ENCODE measurements at places on chromosomes 16 and 17.

DNA sequence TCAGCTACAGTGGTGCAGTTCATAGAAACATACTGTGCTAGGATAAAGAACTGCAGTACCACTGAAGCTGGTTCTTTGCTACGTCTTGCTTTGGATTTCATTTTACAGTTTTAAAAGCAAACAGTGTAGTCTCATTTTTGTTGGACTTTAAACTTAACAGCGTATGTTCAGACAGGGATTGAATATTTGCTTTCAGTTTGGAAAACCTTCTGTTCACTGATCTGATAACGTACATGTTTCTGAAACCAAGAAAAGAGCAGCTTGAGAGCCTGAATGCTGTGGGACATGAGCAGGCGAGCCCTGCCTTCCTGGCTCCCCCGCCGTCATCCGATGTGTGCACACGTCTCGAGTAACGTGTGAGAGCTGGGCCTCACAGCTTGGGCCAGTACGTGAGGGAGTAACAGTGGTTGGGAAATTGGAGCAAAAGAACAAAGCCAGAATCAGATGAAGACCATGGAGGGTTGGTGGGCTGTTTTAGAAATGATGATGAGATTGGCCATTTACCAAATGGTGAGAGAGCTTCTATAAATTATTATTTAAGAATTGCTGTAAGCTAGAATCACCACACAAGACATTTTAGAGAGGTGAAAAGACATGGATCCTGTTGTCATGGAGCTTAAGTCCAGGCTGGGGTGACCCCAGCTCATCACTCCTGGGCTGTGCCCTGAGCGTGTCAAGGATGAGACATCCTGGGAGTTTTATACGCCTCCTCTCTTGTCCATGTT, 20.8 kb upstream of the CLEC18C start:
- H3K27ac ChIP-seq: no peak overlapping the region
- no peak for DNase-seq
- peaks cover 40% of the 10 kb centered on the region for H3K36me3 ChIP-seq
- H3K4me3 ChIP-seq: no peak overlapping the region

- peaks cover 27% of the 10 kb centered on the region for H3K36me3 ChIP-seq
- peaks cover 7% of the 10 kb centered on the region for H3K4me1 ChIP-seq
These were observed 42.5 kb downstream of the ARHGAP17 start for GRCh38 chr16:24972608-24973220.

DNA sequence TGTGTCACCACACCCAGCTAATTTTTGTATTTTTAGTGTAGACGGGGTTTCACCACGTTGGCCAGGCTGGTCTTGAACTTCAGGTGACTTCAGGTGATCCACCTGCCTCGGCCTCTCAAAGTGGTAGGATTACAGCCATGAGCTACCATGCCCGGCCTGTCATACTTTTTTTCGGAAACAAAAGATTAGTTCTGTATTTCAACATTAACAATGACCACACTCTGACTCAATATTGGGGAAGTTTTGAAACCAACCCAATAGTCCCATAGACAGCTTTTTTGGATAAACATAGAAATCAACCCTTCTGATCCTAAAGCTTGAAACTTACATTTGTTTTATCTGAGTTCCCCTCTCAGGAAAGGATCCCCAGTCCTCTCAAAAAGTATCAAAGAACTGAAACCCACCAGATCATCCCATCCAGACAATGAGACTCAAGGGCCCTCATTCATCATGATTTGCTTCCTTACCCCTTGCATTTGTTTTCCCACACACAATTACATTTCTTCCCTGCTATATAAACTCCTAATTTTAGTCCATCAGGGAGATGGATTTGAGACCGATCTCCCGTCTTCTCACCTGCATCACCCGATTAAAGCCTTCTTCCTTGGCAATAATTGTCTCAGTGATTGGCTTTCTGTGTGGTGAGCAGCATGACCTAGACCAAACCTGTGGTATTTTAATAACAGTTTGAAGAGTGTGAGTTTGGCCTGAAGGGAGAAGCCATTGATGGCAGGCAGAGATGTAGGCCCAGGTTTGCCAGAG, 7.2 kb upstream of the AGRP start:
- H3K27ac ChIP-seq: peak overlapping the region; percentile 74
- no peaks in the 10 kb centered on the region for H3K27me3 ChIP-seq
- peaks cover 31% of the 10 kb centered on the region for H3K4me1 ChIP-seq
- no peak overlapping the region for H3K4me3 ChIP-seq
- H3K36me3 ChIP-seq: no peaks in the 10 kb centered on the region
- DNase-seq: no peak

- no peaks in the 10 kb centered on the region for H3K27me3 ChIP-seq
- no peak overlapping the region for H3K4me3 ChIP-seq
- no peaks in the 10 kb centered on the region for H3K4me1 ChIP-seq
- no peaks in the 10 kb centered on the region for H3K36me3 ChIP-seq
These were observed 22.0 kb upstream of the CIBAR2 start for GRCh38 chr16:85134076-85134788.

DNA sequence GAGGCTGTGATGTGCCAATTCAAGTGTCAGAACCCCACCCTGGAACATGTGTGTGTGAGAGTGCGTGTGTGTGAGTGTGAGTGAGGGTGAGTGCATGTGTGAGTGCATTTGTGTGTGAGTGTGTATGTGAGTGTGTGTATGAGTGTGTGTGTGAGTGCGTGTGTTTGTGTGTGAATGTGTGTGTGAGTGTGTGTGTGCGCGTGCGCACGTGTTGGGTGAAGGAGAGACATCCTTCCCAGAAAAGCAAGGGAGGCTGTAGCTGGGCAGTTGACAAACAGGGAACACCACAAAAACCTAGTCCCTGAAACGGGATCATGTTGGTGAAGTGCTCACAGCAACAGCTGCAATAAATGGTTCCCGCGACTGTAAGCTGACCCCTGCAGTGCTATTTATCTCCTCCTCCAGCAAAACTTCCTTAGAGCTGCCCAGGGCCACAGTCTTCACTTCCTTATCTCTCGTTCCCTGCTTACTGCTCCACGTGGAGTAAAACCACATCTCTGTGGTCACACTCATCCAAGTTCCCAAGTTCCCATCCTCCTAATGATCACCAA, 40.1 kb upstream of the RPL38 start:
- H3K4me3 ChIP-seq: no peak overlapping the region
- H3K27me3 ChIP-seq: no peaks in the 10 kb centered on the region
- H3K4me1 ChIP-seq: no peaks in the 10 kb centered on the region
- DNase-seq: no peak

DNA sequence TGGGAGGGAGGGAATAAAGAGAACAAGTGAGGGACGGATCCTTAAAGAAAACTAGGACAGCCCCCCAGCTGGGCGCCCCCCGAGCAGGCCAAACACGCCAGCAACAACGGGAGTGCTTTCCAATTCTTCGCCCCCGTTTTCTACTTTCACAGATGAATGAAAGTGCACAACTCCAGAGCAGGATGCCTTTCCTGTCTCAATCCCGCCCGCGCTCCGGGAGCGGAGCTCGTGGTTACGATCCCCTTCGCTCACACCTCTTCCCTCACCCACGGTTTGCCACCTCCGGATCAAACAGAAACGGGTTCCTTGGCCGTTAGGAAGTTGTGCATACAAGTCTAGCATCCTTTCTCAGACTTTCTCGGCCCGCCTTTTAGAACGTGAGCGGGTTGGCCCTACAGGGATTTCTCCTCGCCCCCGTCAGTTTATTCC, 680 bp downstream of the SKA2 start:
- H3K27ac ChIP-seq: peak overlapping the region; percentile 85
- H3K36me3 ChIP-seq: no peaks in the 10 kb centered on the region
- DNase-seq: peak; percentile 70
- H3K27me3 ChIP-seq: no peaks in the 10 kb centered on the region
- peaks cover 18% of the 10 kb centered on the region for H3K4me1 ChIP-seq
- peak overlapping the region; percentile 67 for H3K4me3 ChIP-seq

- H3K36me3 ChIP-seq: no peaks in the 10 kb centered on the region
- H3K4me3 ChIP-seq: peak overlapping the region; percentile 76
- H3K27me3 ChIP-seq: no peaks in the 10 kb centered on the region
These were observed 596 bp downstream of the SEPHS2 start for GRCh38 chr16:30445149-30445407.

GRCh38 chr16:51166091-51166490, 15.0 kb upstream of the SALL1 start:
- no peak overlapping the region for H3K4me3 ChIP-seq
- DNase-seq: no peak

- DNase-seq: no peak
- H3K36me3 ChIP-seq: no peaks in the 10 kb centered on the region
- no peaks in the 10 kb centered on the region for H3K27me3 ChIP-seq
These were observed 64.1 kb upstream of the LGALS9 start for GRCh38 chr17:27566671-27567562.

DNA sequence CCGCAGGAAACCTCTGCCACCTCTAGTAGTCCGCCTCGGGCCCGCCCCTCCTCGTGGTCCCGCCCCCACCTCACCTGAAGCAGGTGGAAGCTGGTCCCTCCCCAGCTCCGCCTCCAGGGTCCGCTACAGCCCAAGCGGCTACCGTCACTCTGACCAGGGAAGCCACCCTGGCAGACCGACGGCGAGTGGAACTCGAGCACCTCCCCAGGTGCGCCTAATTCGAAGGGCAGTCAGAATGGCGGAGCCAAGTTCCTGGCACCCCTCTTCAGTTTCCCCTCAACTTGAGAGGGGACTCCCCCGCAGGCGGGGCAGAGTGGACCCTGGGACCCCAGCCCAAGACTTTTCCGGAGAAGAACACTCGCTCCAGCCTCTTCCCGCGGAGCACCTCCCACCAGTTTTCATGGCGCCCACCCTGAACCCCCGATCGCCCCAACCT, 507 bp downstream of the FHOD1 start:
- H3K27ac ChIP-seq: peak overlapping the region; percentile 80
- no peaks in the 10 kb centered on the region for H3K36me3 ChIP-seq
- no peak for DNase-seq
- peaks cover 36% of the 10 kb centered on the region for H3K27me3 ChIP-seq

Data from sigmoid colon (tissue), 7 donors.